ENCODE measurements at places on chromosomes 7 and 10.

- no peak for DNase-seq
These were observed 145.5 kb upstream of the CELF2 start for GRCh38 chr10:10872035-10872673.

DNA sequence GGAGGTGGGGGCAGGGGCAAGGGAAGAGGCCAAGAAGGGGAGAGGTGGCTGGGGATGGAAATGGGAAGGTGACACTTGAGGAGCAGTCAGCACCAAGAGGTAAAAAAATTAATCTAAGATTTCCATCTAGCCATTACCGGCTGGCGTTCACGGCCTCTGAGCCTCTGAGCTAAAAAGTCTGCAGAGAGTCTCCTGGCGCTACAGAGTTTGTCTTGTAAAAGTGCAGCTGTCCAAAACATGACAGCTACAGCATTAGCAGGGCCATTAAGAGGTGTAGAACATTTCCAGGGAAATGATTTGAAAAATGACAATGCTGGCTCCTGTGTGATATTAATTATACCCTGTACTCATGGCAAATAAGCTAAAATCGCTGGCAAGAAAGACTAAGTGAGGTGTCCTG lies 167.6 kb downstream of the LRMDA start:
- DNase-seq: no peak

DNA sequence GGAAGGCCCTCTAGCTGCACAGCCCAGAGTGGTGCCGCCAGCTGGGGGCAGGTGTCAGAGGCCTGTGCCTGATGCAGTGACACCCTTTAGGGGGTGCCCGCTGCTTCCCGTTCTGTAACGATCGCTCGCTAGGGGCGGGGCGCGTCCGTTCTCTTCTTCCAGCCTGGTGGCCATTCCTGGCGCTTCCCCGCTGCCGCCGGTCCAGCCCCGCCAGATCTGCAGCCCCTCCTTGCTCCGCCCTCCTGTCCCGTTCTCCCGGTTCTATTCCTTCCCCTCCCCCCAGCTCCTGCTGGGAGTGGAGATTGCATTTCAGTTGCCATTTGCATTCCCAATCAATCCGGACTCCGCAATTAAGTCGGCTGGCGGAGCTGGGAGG lies 39.2 kb downstream of the AGAP3 start:
- DNase-seq: no peak

- no peak for DNase-seq
These were observed 189.9 kb upstream of the CXCL12 start for GRCh38 chr10:44574596-44575480.

GRCh38 chr10:30117812-30118501 lies 58.6 kb upstream of the JCAD start:
- DNase-seq: no peak

- DNase-seq: no peak
These were observed 240.0 kb downstream of the ARHGAP21 start for GRCh38 chr10:24483701-24484100.

- DNase-seq: no peak
These were observed 56.3 kb upstream of the LBX1 start for GRCh38 chr10:101285519-101286070.

- DNase-seq: no peak
These were observed 49.7 kb downstream of the ZMYND11 start for GRCh38 chr10:184911-185310.

DNA sequence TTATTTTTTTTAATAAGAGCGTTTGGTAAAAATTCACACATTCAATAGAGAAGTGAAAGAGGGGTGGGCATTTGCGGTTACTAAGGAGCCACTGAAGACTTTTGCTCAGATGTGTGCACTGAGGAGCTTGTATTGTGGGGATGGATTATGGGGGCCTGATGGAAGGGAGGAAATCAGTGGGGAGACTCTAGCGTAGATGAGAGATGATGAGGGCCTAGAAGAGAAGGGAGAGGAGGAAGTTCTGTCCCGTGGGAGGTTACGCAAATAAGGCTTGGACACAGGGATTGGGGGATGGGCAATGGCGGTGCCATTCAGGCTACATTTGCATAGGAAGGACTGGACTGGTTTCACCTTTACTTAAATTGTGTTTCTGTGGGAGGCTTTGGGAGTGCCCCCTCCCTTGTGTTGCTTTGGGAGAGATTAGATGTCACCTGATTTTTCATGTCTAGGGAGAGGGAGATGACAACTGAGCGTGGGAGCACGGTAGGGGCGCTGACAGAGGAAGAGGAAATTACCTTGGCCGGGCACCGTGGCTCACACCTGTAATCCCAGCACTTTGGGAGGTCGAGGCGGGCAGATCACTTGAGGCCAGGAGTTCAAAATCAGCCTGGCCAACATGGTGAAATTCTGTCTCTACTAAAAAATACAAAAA lies 2.2 kb upstream of the HIP1 start:
- no peak for DNase-seq

DNA sequence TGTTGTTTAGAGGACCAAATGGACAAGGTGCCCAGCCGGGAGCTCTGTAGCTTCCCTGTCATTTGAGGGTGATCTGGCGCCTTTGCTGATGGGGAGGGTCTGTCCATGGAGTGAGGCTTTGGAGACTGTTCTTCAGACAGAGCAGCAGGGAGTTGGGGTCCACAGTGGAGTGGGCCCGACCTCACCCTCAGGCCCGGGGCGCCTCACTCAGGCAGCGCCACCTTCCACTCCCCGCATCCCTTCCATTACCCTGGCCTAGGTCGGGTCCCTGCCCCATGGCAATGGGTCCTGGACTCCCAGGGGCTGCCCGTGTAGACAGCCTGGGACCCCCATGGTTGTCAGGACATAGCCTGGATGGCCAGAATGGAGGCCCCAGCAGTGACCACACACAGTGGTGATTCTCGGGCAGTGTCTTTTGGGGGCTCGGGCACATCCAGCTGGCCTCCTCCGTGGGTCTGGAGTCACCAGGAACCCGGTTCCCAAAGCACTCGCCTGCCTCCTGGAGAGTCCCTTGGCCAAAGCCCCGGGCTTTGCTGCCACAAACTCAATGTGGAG lies 38.5 kb downstream of the TCERG1L start:
- no peak for DNase-seq

DNA sequence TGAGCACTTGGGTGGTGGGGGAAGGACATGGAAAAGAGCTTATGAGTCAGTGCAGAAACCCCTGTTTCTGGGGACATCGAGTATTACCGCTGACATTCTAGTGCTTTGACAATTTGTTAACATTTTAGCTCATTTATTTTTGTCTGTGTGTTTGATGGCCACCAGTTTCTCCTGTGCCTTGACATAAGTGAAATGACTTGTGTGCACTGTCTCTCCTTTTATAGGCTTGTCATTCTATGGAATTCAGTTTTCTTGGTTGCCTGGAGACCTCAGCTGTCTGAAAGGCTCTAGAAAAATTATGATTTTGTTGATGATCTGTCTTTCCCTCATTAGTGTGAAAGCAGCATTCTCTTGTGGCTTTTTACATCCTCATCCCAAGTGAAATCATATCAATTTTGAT lies 190.0 kb upstream of the SMIM30 start:
- DNase-seq: no peak

DNA sequence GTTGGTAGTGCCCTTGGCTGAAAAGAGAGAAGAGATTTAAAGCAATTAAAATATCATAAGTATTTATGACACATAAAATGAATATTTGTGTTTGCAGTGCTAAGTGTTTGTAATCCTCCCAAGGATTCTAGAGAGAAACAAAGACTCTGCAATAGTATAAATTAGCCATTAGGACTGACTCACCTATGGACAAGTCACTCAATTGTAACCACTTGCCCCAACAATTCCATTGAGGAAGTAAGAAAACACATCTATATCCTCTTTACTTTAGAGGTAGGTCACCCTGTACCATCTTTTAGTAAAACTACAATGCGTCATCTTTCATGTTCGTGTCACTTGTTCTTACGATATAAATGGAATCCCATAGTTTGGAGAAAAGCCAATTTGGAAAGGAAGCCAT lies 85.7 kb upstream of the INHBA start:
- DNase-seq: no peak

- no peak for DNase-seq
These were observed 743 bp downstream of the MKI67 start for GRCh38 chr10:128125416-128125943.

DNA sequence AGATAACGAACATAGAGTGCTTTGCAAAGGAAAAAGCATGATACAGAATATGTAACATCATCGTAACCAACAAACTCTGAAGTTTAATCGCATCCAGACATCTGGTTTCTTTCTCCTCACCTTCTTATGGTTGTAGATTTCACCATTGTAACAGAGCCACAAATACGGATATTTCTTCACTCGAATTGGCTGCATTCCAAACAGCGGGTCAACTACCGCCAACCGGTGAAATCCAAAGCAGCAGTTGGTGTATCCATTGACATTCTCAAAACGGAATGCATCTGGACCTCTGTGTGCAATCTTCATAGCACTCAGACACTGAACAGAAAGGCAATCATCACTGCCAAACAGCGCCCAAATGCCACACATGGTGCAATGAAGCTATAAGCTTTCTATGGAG lies 3.4 kb downstream of the ASNS start:
- no peak for DNase-seq

GRCh38 chr7:85423209-85423895 lies 236.5 kb upstream of the SEMA3D start:
- DNase-seq: no peak

DNA sequence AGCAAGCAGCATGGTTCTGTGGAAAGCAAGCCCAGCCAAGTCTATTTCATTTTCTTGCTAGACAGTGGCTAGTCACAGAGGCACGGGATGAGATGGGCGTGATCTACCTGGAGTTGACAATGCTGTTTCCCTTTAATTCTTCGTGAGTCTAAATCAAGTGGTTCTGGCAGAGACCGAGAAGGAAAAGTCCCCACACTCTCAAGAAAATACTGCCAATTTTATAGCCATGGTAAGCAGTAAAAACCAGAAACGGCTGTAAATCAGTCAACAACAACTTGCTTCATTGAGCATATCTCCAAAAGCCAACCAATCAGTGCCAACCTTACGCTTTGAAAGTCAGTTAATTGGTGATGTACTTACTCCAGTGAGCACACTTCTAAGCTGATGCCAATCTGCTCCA lies 223.4 kb downstream of the SEC23IP start:
- DNase-seq: no peak

GRCh38 chr10:113093188-113094113 lies 143.4 kb downstream of the TCF7L2 start:
- no peak for DNase-seq

DNA sequence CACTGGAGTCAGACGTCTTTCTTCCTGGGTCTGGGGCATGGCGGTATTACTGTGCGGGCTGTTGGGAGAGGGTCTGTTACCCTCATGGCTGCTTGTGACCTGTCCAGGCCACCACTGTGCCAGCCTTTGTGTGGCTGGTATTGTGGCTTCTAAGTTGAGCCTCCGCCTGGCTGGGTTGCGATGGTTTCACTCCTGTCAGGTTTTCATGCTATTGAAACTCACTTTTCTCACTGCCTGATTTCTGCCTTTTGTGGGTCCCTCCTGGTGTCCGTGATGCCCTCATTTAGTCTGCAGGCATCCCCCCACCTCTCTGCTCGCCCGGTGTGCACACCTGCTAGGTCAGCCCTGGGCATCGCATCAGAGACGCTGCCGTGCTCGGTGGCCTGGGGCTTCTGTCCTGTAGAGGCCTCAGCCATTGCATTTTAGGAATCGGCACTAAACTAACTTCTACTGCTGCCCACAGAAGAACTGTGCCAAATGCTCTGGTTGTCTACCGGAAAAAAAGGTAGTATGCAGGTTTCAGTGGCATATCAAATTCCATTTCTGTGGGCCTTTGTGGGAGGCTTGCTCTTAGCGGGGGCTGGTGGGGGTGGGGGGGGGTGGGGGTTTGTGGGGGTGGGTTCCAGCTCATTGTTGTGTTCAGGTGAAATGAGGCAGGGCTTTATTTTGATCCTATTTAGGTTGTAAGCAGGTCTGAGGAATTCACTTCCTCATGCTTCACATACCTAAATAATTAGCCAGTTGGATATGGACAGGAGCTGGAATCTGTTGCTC lies 64.3 kb downstream of the MGMT start:
- no peak for DNase-seq

DNA sequence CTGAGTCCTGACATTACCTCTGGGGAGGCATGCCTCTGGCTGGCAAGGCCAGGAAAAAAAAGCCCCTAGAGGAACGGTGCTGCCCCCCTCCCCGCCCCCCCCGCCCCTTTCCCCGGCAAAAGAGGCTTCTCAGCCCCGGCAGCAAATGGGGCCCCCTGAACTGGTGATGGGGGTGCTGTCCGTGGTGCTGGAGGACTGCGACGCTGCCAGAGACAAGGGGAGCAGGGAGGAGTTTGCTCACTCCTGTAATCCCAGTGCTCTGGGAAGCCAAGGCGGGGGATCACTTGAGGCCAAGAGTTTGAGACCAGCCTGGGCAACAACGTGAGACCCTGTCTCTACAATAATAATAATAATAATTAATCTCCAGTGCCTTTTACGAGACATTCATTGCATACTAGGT lies 23.7 kb downstream of the SRRM3 start:
- no peak for DNase-seq

DNA sequence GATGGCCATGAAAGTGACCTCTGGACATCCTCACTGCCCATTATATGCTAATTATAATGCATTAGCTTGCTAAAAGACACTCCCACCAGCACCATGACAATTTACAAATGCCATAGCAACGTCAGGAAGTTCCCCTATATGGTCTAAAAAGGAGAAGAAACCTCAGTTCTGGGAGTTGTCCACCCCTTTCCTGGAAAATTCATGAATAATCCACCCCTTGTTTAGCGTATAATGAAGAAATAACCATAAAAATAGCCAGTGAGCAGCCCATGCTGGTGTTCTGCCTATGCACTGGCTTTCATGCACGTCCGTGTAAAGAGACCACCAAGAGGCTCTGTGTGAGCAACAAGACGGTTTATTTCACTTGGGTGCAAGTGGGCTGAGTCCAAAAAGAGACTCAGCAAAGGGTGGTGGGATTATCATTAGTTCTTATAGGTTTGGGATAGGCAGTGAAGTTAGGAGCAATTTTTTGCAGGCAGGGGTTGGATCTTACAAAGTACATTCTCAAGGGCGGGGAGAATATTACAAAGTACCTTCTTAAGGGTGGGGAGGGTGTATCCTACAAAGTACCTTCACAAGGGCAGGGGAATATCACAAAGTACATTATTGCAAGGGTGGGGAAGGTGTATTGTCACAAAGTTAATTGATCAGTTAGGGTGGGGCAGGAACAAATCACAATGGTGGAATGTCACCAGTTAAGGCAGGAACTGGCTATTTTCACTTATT lies 45.6 kb downstream of the LBX1 start:
- DNase-seq: no peak

DNA sequence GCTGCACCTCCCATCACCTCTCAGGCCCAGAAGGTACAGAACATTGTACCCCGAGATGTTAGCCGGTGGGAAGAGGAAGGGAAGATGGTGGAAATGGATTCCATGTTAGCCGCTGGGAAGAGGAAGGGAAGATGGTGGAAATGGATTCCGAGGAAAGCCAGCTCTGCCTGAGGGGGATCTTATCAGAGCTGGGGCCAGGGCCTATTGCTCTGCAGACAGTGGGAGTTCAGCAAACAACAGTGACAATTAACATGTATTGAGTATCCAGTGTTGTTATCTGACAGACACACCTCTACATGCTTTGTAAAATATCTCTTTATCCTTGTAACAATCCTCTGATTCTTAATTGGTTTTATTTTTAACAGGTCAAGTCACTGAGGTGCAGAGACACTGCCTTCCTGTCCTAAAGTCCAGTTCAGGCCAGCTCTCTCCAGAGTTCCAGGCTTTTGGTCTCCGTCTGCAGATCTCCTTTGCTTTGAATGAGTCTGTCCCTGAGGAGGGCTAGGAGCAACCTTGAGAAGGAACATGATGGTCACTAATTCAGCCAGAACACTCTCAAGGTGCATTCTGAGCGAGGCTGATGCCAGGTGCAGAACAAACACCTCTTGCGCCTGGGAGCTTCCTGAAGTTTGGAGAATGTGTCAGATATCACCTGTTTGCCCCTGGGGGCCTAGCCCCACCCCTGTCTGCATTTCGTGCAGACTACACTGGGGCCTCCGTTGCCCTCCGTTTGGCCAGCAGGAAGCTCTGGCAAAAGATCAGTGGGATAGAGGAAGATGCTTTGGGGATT lies 82.4 kb upstream of the PODXL start:
- no peak for DNase-seq

Data from SIG-M5 (cell line).